SK-N-MC (cell line): ENCODE measurements at places on chromosomes 12 and 14.

DNA sequence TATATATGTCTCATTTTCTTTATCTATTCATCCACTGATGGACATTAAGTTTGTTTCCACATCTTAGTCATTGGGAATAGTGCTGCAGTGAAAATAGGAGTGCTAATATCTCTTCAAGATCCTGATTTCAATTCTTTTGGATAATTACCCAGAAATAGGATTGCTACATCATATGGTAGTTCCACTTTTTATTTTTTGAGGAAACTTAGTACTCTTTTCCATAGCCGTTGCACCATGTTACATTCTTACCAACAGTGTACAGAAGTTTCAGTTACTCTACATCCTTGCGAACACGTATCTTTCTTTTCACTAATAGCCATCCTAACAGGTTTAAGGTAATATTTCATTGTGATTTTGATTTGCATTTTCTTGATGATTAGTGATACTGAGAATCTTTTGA lies 29.8 kb downstream of the TESPA1 start:
- DNase-seq: no peak

- DNase-seq: no peak
Observed at GRCh38 chr12:41476499-41477439, 288.6 kb downstream of the PDZRN4 start.

DNA sequence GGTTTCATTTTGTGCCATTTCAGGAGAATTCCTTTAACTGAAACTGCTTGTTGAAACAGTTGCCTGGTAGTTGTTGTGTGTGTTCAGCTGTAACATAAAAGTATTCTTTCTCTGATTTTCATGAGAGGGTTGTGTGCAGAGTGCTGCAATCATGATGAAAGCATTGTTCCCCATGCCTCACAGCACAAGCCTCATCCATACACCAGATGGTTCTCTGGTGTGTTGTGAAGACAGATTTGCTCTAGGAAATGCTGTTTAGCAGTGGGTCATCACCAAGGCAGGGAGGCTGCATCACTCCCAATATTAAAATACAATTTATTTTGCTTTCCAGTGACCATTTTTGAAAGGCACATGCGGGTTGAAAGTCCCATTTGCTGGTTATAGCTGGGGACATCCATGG lies 404.4 kb downstream of the AACS start:
- no peak for DNase-seq

DNA sequence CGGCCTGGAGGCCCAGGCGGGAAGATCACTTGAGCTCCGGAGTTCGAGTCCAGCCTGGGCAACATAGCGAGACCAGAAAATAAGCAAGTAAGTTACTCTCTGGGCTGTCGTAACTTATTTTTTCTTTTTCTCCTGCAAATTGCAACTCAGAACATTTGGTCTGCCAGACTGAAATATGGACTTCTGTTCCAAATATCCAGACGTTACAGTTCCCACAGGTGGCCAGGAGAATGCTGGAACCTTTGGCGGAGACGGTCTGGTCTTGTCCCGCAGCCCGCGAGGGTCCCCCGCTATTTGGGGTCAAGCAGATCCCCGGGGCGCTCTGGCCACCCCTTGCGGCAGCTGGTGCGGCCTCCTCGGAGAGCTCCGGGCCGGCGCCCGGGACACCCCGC lies 488 bp upstream of the PLEKHH1 start:
- no peak for DNase-seq

DNA sequence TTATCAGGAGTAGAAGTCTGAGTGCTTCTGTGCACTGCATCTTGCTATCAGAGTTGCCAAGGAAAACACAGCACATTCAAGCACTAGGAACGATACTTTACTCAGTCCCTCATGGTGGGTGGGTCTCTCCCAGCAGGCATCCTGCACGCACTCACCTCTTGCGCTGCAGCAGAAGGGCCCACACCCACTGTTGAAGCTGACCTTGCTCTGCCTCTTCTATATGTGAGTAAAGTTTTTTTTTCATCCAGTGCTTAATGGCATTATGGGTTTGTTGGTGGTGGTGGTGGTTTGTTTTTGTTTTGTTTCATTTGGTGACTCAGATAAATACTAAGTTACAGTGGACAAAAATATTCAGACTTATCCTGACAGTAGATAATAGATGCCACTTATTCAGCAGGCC lies 348.5 kb downstream of the EGLN3 start:
- DNase-seq: no peak

DNA sequence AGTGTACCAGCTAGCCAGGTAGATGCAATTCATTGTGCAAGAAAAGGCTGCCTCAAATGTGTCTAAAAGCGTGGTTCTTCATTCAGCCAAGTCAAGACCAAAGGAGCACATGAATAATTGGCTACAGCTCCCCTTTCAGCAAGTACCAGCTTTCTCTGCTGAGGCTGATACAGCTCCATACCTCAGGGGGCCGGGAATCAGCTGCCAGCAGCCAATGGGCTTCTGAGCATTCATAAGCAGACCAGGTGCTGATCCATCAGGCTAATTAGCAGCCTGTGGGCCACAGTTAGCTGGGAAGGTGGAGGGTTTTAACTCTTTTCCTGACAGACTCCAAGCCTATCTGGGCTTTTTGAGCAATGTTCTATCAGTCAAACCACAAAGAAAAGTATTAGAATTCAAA lies 264.7 kb downstream of the APAF1 start:
- no peak for DNase-seq

GRCh38 chr12:51865757-51866270 lies 17.3 kb upstream of the FIGNL2 start:
- no peak for DNase-seq

DNA sequence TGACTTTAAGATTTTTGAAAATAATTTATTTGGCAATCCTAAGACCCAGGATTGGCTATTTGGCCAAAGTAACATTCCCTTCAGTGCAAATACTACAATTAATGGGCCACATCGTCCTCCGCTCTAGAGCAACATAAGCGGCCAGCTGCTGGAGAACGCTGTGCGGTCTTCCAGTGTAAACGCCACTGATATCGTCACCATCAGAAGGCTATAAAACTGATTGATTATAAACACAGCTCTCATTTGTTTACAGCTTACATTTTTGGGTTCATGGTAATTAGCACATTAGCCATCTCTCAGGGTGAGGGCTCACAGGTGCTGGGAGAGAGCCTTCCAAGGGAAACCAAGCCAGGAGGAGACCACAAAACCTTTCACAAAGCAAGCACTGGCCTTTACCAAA lies 130.1 kb upstream of the BMP4 start:
- DNase-seq: no peak

GRCh38 chr14:63245893-63246292 lies 41.6 kb downstream of the RHOJ start:
- DNase-seq: no peak

DNA sequence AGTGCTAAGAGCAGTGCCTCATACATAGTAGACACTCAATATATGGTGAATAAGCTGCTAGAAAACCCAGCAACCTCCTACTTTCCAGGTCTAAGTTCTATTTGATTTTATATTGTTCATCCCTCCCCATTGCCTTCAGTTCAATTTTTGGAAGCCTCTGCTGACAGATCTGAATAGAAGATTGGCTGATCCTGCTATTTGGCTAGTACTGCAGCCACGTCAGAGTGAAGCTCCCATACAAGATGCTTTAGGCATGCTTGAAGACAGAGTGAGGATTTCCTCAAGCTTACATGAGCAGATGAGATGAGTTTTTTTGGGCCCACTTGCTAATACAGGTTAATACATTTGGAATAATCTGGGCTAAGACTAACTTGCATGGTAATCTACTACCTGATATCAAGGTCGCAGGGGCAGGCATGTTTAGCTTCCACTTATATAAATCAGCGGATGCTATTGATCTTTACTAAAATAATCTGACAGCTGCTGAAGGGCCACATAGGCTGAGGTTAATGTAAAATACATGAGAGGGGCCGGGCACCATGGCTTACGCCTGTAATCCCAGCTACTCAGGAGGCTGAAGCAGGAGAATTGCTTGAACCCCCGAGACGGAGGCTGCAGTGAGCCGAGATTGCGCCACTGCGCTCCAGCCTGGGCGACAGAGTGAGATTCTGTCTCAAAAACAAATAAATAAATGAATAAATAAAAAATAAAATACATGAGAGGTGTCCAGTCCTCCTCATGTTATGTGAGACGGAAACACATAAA lies 15.9 kb upstream of the AEBP2 start:
- DNase-seq: no peak

DNA sequence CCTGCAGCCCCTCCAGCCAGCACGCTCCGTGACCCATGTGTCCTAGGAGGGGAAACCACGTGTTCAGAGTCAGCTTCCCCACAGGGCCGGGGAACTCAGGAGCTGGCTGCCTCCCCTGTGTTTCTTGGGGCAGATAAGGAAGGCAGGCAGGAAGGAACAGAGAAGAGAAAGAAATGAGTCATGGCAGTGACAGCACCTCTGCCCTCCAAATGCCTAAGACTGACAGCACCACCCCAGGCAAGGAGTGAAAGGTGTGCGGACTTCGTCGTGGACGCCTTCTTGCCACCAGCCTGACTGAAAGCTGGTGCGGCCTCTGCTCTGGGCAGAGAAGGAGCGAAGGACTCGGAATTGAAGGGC lies 167.0 kb upstream of the FKBP4 start:
- no peak for DNase-seq

GRCh38 chr12:23222801-23223200 lies 597.8 kb downstream of the ETNK1 start:
- no peak for DNase-seq

- no peak for DNase-seq
Observed at GRCh38 chr12:67649261-67649569, 670 bp downstream of the DYRK2 start.

DNA sequence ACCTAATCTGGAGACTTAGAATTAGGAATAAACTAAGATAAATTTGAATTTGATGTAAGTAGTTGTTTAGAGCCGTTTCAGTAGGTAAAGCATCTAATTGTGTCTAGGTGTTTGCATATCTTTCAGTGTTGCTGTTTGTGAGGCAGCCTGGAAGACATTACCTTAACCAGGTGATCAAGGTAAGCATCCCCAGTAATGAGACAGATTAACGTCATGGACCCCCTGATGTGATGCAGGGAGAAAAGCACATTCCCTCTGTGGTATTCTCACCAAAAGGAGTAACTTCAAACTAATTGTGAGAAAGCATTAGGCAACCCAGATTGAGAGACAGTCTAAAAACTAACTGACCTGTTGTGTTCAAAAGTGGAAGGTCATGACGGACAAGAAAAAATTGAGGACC lies 251.6 kb downstream of the NUAK1 start:
- DNase-seq: no peak

DNA sequence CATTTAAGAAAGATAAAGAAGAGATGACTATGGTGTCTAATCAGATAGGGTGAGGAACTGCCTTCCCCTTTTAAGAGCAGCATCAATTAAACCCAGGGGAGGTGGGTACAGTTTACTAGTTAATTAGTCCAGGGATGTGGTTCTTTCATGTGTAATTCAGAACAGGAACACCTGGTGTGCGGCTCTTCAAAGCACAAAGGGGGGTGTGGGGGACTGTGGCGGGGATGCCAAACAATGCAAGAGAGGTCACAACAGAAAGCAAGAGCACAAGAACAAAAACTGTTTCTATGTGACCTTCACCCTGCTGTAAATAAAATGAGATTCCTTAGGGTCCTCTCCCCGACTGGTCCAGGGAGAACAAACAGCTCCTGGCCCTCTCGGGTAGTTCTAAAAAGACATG lies 183.9 kb upstream of the SOX5 start:
- no peak for DNase-seq

DNA sequence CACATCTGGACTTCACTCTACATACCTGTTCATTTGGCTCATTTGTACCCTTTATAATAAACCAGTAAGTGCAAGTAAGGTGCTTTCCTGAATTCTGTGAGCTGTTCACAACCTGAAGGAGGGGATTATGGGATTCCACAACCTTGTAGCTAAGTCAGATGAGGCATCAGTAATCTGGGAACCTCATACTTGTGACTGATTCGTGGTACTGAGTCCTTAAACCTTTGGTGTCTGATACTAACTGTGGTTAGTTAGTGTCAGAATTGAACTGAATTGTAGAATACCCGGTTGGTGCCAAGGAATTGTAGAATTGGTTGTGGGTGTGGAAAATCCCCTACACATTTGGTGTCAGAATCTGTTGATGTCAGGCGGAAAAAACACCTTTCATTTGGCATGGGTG lies 83.4 kb downstream of the TMX1 start:
- DNase-seq: no peak

DNA sequence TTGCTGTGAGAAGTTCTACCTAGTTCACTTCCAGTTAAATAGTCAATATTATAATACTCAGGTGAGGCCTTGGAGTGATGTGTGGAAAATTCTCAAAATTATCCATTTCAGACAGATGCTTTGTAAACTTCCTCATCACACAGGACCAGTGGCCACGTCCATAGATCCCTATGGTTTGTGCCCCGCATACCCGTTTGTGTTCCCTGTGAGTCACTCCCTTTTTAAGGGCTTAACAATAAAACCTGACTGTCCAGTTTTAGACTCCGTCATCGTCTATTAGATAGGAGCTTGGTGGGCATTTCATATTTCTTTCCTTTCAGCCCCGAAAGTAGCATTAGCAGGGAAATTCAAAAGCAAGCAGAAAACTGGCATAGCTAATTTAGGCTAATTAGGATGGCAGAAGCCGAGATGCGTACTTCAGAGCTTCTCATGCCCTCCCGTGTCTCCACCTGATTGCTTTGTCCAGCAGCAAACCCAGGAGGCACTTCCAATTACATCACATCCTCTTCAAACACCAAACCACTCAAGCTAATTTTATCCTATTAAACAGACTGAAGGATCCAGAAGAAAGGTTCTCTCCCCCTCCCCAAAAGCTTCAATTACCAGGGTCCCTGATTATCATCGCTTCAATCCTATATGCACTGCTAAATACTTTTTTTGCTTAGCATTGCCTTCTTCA lies 186.6 kb upstream of the OTX2 start:
- DNase-seq: no peak

- no peak for DNase-seq
Observed at GRCh38 chr12:13044906-13045299, 722 bp downstream of the FAM234B start.

DNA sequence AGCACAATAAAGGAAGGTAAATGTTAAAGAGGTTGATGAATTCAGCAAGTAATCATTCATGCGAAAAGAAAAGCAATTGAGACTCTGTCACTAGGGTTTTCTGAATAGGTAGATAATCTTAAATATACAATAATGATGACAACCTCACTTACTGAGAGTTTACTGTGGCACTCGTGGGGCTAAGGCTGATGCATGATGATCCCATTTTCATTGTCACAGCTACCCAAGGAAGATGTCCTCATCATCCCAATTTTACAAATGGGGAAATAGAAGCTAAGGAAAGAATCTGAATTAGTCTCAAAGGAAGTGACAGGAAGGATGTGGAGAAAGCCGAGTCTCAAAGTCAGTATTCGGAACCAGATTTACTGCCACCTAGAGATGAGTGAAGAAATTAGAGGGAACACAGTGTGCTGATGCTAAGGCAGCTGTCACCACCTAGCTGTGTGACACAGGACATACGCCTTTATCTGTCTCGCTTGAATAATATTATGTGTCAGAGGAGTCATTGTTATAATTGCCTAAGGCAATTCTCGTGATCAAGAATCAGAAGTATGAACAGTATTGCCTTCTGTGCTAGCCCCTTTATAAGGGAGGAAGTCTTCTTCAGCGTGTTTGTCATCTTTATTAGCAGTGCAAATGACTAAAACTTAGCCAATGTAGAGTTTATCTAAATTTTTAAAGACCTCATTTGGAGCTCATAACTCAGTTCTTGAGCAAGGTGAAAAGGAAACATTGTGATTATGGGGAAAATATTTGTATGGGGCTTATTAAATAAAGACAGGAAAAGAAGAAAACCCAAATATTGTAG lies 63.2 kb downstream of the ERGIC2 start:
- DNase-seq: peak; percentile 30
